ENCODE measurements at places on chromosomes 7 and 10.

- no peak for DNase-seq
Measured at GRCh38 chr10:7657552-7657951, 9.2 kb downstream of the ITIH5 start.

DNA sequence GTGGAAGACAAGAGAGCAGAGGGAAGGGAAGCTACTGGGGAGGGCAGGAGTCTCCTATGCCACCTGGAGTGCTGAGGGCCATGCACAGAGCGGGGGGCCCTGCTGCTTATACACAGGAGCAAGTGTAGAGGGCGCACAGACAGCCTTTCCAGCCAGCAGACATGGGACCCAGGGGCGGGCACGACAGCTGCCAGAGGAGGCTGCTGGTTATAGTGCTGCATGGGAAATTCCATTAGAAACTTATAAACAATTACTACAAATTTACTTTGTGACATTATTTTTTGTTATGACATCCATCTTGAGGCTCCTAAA is 90.5 kb downstream of the WDFY4 start:
- DNase-seq, result no peak

DNA sequence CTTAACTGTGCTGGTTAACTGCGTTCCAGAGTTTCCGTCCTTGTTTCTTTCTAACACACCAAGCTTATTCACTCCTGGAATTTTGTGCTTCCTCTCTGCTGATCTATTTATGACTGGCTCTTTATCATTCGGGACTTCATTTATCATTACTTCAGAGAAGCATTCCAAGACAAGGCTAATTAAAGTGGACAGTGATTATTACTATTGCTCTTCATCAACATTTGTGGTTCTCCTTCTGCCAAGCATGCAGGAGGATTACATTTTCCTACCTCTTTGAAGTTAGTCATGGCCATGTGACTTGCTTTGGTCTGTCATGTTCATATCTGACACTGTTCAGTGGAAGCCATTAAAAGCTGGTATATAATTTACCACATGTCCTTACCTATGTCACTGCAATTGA is 172.4 kb upstream of the AGR3 start:
- DNase-seq, result no peak

DNA sequence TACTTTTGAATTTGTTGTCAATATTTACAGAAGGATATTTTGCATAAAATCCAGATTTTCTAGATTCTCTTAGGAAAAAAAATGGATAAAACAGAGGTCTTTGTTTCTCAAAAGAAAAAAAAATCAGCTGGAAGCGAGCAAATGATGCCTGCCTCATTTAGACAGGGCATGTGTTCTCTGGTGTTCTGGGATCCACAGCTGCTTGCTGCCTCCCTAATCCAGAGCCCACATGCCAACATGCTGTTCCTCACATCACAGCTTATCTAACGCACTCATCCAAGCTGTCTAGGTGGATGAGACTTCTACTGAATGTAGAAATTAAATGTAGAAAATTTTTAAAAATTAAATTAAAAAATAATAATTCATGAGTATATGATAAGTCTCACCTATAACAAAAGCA is 630.1 kb downstream of the SORCS1 start:
- no peak for DNase-seq

- DNase-seq, result no peak
Measured at GRCh38 chr10:124002391-124003069, 90.9 kb downstream of the CHST15 start.

DNA sequence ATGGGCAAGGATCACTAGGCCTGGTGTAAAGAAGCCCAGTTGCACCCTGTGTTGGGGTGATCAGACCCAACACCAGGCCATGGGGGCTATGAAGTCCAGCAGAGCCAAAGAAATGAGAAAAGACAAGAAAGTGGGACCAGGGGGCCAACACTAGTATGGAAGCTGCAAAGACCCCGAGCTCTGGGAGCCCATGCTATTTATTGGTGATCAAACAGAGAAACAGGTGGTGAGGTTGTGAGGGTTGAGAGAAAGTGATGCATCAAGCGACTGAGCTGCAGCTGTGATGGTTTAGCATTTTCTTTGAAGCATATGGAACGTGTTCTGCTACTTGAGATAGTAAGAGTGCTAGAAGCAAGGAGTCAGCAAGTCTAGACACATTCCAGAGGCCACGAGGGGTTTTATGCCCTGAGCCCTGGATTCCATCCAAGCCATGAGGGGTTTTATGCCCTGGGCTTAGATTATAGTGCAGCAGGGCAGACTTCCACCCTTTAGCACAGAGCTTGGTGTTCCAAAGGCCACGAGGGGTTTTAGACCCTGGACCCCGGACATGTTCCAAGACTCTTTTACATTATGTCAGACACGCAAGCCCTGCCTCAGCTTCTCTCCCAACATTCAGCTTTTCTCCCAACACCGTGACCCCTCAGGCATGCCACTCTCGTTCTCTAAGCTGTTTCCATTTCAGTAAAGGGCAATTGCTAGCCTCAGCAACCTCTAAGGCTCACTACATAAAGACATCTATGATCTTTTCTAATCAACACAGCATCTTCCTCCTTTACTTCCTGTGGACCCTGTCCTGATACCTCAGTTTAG is 43.1 kb upstream of the GPAM start:
- DNase-seq, result no peak

- DNase-seq, result no peak
Measured at GRCh38 chr10:86311906-86312305, 54.7 kb downstream of the GRID1 start.

DNA sequence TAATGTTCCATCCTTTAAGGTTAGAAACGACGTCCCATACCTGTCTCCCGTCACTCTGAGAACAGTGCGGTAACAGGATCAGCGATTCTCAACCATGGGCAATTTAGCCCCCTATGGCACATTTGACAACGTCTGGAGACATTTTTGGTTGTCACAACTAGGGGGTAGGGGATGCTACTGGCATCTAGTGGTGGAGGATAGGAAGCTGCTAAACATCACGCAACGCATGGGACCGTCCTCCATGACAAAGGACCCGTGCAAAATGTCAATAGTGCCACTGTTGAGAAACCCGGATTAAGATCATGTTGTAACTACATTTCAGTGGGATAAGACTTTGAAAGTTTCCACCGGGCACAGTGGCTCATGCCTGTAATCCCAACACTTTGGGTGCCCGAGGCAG is 5.0 kb upstream of the PAXIP1 start:
- no peak for DNase-seq

- DNase-seq, result no peak
Measured at GRCh38 chr10:14377591-14378175, 47.0 kb upstream of the FRMD4A start.

- no peak for DNase-seq
Measured at GRCh38 chr10:109480836-109481235, 442.5 kb downstream of the XPNPEP1 start.

- no peak for DNase-seq
Measured at GRCh38 chr7:3917436-3917835, 616.4 kb downstream of the SDK1 start.

DNA sequence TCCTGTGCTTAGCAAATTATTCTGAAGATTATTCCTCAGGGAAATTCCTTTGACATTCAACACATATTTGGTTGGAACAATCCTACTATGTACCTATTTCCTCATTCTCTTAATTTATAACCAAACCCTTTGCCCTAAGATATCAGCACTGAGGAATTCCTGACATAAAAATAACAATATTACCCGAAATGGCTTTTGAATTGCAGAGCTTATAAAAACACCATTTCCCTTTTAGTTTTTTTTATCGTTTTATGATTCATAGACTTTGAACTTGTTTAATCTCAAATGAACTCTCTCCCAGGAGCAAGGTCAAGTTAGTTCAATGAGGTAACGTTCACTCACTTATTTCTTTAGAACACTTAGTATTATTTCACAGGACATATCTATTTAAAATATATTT is 7.7 kb upstream of the ABCB1 start:
- no peak for DNase-seq

- no peak for DNase-seq
Measured at GRCh38 chr7:78311181-78311580, 512.6 kb downstream of the PHTF2 start.

DNA sequence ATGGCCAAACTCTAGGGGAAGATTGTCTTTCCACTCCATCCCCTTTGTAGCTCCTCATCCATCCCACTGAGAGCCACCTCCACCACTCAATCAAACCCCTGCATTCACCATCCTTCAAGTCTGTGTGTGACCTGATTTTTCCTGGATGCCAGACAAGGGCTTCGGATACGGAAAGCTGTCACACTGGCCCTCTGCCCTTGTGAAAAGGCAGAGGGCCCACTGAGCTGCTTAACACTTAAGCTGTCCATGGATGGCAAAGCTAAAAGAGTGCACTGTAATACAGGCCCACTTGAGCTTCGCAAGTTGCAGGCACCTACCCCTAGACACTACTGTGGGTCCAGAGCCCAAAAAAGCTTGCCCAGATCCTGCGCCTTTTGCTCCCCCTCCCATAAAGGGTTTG is 237.2 kb downstream of the MAGI2 start:
- no peak for DNase-seq

DNA sequence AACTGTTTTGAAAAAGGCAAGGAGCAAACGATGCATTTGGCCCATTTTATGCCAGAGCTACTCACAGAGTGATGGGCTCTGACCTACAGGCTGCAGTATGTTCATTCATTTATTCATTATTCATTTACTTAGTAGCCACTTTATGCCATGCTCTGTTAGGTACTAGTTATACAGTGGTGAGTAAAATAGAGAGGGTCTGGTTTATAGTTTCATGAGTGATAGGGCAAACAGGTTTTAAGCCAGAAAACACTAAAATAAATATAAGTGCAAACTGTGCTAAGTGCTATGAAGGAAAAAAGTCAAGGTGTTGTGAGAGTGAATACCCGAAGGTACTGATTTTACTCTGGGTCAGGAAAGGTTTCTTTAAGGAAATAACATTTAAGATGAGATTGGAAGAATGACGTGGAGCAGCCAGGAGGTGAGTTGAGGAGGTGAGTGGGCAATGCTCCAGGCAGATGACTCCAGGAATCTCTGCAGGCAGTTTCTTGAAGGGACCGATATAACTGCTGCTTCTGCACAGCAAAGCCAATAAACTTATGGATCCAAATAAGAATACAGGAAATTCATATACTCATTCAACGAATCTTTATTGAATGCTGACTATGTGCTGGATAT is 56.9 kb upstream of the FAM133B start:
- no peak for DNase-seq

All from activated CD8-positive, alpha-beta memory T cell treated with anti-CD3 and anti-CD28 coated beads for 1 hour (primary cell).